ENCODE measurements at places on chromosomes 4 and X. TPM values are rescaled to one million over a fixed set of nuclear protein-coding genes. Genes with fewer than 3 reads are reported as not detected.

The PAK3 gene
- not detected for total RNA-seq

The UGT2A1 gene
- total RNA-seq = not detected

The TMPRSS11F gene
- not detected for total RNA-seq

The SEPTIN6 gene
- total RNA-seq = 10.3 TPM

The CYTL1 gene
- not detected for total RNA-seq

The SEPSECS gene
- total RNA-seq = 3.0 TPM

The PITX2 gene
- 1.1 TPM for total RNA-seq

The PPP4R3C gene
- total RNA-seq = not detected

The AKAP14 gene
- total RNA-seq = not detected

The IQSEC2 gene
- 38.7 TPM for total RNA-seq
